ENCODE measurements at places on chromosomes 3 and 15.

DNA sequence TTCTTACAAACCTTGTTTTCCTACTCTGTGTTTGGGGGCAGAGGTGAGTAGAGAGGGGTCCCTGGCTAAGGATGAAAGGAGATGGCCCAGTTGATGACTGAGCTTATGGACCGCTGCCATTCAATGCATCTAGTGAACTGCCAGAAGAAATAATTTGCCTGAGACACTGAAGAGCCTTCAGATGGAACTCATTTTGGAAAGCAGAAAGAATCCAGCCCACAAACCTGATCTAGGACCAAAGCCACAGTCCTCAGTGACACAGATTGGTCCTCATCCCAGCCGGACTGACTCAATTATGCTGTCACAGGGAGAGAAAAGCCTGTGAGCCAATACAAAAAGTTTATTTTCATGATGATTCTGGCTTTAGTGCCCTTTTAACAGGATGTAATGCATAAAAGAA lies 82.7 kb downstream of the CD47 start:
- no peak for DNase-seq

- no peak for DNase-seq
Observed at GRCh38 chr3:165658027-165658426, 179.2 kb downstream of the BCHE start.

DNA sequence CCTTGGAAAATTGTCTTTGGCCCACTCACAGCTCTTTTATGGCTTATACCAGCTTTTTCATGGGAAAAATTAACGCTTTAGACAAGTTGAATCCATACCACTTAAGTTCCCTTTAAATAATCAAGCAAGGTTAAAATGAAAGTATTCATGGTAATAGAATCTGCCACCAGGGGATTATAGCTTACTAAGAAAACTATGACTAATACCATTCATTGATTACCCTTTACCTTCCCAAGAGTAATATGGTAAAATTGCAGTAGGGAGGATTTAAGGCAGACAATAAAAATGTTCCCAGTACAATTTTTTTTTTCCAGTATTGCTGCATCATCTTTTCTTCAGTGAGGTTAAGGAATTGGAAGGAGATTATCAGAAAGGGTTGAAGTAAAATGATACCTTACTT lies 641.1 kb upstream of the NAALADL2 start:
- no peak for DNase-seq

GRCh38 chr3:14473411-14473891 lies 66.7 kb downstream of the GRIP2 start:
- DNase-seq: no peak

- peak; percentile 73 for DNase-seq
Observed at GRCh38 chr15:67456677-67457529, 64.0 kb upstream of the C15orf61 start.

GRCh38 chr15:73564255-73564654 lies 68.9 kb downstream of the NPTN start:
- DNase-seq: no peak

- no peak for DNase-seq
Observed at GRCh38 chr15:50265620-50266019, at the start of gene HDC. Gene HDC, minus strand, starts transcription at chr15:50265726. Its CDS starts 103 bp downstream, at chr15:50265623.

GRCh38 chr3:89049119-89049518 lies 58.3 kb upstream of the EPHA3 start:
- DNase-seq: no peak

GRCh38 chr3:40566694-40567093 lies 41.9 kb downstream of the ZNF621 start:
- DNase-seq: no peak

GRCh38 chr3:101066711-101067129 lies 73.5 kb upstream of the ABI3BP start:
- DNase-seq: no peak

DNA sequence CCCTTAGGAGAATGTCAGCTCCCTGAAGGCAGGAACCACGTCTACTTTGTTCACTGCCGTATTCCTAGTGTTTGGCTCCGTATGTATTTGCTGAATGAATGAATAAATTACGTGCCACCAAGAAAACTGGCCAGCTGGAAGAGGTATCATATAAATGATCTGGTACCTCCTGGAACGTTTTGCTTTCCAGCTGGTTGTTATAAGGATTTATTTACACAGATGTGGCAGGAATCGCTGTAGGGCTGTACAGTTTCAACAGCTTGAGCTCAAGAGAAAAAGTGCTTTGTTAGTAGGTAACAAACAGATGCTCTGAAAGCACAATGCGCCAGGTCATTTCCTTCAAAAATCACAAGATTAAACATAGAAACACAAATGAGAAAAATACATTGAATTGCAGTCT lies 108.8 kb upstream of the ATP2B2 start:
- no peak for DNase-seq

GRCh38 chr15:95869920-95870319 lies 460.6 kb upstream of the NR2F2 start:
- no peak for DNase-seq

DNA sequence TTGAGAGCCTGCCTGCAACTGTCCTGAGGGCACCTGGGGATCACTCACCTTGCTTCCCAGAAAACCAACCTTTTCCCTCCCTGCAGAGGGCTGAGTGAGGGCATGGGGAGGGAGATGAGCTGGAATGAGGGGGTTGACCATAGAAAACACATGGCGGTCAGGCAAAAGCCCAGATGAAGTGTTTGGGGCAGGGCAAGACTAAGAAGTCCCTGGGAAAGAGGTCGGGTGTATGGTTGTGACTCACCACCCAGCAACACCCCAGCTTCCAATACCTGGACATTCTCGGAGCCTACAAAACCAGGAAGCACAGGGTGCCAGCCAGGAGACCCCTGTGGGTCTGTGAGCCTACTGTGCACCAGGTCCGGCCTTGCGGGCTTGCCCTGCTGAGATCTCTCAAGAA lies 95.3 kb upstream of the ATP2B2 start:
- no peak for DNase-seq

DNA sequence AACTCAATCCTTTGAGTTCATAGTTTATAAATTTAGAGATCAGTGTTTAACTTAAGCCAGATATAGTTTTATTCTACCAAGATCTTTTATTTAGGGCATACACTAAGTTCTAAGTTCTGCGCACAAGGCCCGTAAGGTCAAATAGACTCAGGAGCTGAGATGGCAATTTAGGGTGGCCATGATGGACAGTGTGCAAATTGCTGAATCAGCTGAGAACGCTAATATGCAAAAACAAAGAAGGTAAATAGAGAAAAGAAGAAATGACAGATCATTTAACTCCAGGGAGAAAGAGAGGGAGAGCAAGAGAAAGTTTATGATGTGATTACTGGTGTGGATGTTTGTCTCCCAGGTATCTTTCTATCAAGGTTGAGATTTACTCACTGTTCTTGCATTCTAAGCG lies 678.5 kb downstream of the OTOL1 start:
- DNase-seq: no peak

GRCh38 chr3:194865061-194865460 lies 179.4 kb downstream of the FAM43A start:
- DNase-seq: no peak

DNA sequence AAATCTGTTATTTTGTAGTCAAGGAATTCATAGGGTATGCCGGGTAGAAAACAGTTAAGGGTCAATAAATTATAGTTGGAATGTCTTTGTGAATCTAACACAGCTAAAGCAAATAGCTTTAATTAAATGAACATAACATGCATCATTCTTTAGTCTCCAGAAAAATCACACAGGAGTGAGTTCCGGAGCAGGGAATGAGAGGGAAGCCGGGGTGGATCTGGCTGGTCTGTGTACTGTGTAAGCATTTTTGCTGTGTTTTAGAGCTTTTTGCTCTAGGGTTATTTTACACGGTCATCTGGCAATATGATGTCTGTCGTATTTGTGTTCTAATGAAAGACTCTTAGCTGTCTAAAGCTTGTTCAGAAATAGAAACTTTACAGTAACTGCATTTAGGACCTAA lies 57.5 kb downstream of the MED12L start:
- no peak for DNase-seq

- no peak for DNase-seq
Observed at GRCh38 chr3:73586190-73586589, 38.6 kb downstream of the PDZRN3 start.

DNA sequence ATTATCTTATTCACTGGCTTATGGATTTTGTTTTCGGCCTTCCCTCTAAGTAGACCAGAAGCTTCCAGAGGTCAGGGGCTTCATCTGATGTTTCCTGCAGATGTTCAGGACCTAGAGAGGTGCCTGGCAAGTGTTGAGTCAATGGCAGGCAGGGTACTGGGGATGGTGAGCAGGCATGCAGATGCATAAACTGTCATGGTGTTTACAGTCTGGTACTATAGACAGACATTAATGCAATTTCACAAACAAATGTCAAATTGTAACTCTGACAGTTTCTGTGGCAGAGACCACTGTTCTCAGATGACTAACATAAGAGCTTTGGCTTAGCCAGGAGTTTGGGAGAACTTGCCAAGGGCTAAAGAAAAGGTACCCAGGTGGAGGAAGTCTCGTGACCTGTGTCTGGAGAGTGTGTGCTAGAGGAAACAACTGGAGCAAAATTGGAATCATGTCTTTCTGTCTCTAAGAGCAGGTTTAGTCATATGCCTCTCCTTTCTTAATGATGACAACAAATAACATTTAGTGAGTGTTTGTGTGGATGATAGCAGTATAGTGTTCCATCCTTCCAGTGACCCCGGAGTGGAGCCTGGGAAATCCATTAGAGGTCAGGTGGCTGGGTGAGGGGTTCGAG lies 53.7 kb upstream of the TRAK1 start:
- no peak for DNase-seq

GRCh38 chr3:56942523-56942922 lies 117.9 kb upstream of the SPATA12 start:
- DNase-seq: no peak

DNA sequence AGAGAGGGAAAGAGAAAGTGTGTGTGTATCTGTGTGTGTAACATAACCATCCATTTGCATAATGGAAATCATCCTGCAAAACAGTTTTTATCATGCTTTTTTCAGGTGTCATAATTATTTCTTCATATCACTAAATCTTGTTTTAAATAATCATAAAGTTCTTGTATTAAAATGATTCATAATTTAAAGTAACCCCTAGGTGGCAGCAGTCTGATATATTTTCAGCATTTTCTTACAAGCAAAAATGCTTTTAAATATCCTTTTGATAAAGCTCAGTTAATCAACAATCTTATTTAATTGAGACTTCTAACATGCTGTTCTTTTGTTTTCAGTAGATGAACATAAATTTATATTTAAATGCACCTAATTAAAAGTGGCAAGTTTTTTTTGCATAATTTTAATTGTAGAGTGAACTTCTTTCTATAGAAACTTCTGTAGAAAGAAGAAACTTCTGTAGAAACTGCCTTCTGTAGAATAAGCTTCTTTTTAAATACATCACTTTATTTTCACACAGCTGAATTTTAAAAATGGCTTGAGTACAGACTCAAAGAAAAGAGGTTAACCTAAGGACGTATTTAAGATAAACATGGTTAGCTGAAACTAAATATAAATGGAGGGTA lies 72.5 kb downstream of the OPA1 start:
- no peak for DNase-seq

- no peak for DNase-seq
Observed at GRCh38 chr15:61216519-61216918, 12.6 kb downstream of the RORA start.

DNA sequence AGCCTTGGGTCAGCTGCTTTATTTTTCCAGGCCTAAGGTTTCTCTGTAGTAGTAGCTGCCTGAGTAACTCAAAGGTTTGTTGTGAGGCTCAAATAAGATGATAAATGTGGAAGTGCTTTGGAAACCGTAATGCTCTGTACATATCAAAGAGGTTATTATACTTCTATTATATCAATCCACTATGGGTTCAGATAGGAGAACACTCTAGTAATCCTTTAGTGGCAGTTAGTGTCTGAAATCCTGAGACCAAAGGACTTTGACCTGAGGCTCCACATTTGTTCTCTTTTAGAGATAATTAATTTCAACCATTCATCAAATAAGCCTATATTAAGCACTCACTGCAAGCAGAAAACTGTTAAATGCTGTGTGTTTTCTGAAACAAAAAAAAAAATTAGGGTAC lies 128.6 kb upstream of the BCL6 start:
- no peak for DNase-seq

- DNase-seq: no peak
Observed at GRCh38 chr3:123700791-123701722, 116.2 kb upstream of the HACD2 start.

GRCh38 chr3:154139996-154140436 lies 18.8 kb downstream of the ARHGEF26 start:
- no peak for DNase-seq

DNA sequence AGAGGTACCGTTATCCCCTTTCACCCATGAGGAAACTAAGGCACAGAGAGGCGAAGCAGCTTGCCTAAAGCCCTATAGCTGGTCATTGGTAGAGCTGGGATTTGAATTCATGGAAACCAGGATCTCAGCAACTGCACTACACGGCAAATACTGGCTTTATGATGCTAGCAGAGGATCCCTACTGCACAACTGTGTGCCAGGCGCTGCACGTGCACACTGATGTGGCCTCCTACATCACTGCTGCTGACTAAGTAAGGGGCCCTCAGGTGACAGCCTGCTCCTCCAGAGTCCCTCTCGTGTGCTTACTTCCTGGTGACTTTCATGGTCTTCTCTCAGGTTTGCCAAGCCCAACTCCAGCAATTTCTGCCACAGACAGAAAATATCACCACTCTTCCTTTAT lies 3.4 kb upstream of the POLG start:
- no peak for DNase-seq

DNA sequence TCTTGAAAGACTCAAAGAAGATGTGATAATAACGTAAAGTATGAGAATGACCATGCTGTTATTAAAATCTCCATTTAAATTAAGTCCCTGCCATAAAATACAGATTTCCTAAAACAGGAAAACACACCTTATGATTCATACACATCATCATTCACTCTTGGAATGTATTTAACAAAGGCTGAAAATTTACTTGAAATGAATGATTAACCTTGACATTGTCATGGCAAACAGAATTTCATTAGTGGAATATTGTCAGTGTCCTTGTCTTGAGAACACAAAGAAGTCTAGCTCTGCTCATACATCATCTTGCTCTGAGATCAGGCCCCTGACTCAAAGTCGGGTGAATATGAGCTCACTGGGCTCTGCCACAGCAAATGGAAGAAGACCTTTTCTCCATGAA lies 313.9 kb downstream of the FGF12 start:
- DNase-seq: no peak

- no peak for DNase-seq
Observed at GRCh38 chr3:145815707-145816413, 345.1 kb downstream of the PLOD2 start.

- no peak for DNase-seq
Observed at GRCh38 chr3:172305552-172305951, 142.7 kb downstream of the GHSR start.

GRCh38 chr15:57053470-57053869 lies 135.0 kb downstream of the TCF12 start:
- no peak for DNase-seq

- DNase-seq: no peak
Observed at GRCh38 chr3:40298075-40298474, 11.4 kb upstream of the EIF1B start.

GRCh38 chr3:67647390-67647878 lies 7.0 kb downstream of the SUCLG2 start:
- no peak for DNase-seq

Measured in CD8-positive, alpha-beta T cell (primary cell).